ENCODE measurements at places on chromosomes 6 and 20.

DNA sequence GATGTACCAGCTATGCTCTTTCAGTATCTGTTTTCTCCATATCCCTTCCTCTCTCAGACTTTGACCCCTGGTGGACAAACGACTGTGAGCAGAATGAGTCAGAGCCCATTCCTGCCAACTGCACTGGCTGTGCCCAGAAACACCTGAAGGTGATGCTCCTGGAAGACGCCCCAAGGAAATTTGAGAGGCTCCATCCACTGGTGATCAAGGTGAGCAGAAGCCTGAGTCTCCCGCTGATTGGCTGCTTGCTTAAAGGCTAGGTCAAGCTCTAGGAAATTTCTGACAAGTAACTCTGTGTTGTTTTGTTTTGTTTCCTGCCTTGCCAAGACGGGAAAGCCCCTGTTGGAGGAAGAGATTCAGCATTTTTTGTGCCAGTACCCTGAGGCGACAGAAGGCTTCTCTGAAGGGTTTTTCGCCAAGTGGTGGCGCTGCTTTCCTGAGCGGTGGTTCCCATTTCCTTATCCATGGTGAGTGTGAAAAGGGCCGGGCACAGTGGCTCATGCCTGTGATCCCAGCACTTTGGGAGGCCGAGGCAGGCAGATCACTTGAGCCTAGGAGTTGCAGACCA, 28.6 kb downstream of the C6orf89 start:
- DNase-seq = no peak

GRCh38 chr20:43901296-43901695, 13.4 kb upstream of the TOX2 start:
- DNase-seq = no peak

- DNase-seq = no peak
These were observed 81.0 kb downstream of the TIAM2 start for GRCh38 chr6:155075930-155076695.

DNA sequence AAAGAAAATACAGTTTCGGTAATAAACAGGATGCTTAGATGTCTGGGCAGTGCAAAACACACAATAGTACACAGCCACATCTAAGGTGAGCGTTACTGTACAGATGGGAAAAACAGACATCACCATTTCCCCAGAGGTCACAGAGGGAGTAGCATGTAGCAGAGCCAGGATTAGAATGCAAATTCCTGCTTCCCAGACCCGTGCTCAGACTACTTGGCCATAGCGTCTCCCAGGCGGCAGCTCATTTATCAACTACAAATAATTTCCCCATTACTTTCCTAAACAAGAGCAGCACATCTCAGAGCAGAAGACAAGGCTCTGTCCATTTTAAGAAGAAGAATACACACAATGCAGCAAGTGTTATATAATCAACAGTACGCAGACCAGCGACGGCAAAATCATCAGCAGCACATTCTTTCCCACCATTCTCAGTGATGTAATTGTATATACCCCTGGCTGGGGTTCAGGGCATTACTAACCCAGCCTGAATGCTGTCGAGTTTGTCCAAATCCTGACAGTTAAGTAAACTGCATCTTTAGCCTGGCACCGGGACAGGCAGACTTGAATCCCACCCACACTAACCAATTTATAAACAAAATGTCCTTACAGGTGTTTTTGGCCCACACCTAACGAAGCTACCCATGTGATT, 61.9 kb downstream of the CNKSR3 start:
- no peak for DNase-seq

- no peak for DNase-seq
These were observed 34.5 kb downstream of the ABRACL start for GRCh38 chr6:139062932-139063646.

DNA sequence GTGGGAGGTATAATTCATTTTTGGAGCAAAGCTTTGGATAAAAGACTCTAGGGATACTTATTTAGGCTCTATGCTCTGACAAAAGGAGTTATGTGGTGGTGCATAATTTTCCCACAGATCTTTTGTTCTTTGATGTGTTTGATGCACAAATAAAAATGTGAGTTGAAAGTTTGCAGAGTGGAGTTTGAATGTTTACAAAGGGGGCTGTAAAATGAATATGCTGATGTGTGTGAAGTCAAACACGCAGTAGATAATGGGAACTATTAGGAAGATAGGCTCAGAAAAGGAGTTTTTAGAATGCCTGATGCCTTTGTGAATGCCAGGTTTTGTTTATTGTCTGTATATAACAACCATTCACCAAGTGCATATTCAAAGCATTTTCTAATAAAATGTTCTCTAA, 545.0 kb upstream of the EPHA7 start:
- no peak for DNase-seq

DNA sequence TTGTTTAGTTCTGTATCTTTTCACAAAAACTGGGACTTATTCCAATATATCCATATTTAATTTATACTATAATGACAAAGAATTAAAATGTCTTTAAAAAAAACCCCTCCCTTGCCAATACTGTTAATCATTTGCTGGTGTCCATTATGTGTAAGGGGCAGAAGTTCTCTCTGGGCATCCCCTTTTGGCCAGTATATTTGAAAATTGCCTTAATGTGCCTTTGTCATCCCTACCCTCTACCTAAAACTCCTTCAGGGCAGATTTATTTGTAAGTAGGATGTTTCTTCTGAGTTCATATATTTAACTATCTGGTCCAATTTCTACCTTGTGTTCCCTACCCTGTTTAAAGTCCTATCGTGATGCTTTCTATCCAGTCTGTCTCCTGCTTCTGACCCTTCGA, 62.9 kb downstream of the ARHGAP18 start:
- no peak for DNase-seq

GRCh38 chr20:41167481-41168253, 30.3 kb downstream of the PLCG1 start:
- no peak for DNase-seq

- no peak for DNase-seq
These were observed 6.3 kb downstream of the SDCBP2 start for GRCh38 chr20:1322511-1323245.

DNA sequence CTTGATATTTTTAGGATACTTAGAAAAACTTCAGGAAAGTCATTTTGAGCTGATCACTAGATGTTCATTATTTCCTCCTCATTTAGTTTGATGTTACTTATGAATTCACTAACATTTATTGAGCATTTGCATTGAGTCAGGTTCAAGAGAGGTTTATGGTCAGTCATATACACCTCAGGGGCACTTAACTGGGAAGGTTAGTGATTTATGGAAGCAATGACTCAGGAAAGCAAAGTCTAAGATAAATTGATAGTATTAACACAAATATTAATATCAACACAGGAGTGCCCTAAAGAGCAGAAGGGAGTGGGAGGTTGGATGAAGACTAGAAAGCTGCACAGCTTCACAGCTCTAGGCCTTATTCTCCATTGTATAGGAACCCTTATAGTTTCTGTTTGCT, 177.0 kb upstream of the TNFAIP3 start:
- DNase-seq = no peak

DNA sequence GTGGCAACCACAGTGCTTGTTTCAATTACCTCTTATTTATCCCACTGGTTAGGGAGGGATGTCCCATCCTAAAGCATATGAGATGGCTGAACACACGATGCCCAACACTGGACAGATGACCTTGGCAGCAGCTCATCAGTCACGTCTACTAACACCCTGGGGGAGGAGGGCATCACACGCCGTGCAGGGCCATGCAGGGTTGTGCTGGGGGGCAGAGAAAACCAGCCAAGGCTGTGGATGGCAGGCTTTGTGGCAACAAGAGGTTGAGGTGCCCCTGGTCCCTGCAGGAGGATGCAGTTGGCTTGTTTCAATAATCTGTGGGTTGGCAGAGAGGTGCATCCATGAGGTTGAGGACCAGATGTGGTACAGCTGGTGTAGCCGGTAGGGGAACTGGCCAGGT, 293.7 kb upstream of the SULF2 start:
- no peak for DNase-seq

GRCh38 chr6:145893586-145893985, 70.6 kb downstream of the SHPRH start:
- DNase-seq = no peak

GRCh38 chr6:113650610-113650979, 206.6 kb upstream of the MARCKS start:
- DNase-seq = no peak

DNA sequence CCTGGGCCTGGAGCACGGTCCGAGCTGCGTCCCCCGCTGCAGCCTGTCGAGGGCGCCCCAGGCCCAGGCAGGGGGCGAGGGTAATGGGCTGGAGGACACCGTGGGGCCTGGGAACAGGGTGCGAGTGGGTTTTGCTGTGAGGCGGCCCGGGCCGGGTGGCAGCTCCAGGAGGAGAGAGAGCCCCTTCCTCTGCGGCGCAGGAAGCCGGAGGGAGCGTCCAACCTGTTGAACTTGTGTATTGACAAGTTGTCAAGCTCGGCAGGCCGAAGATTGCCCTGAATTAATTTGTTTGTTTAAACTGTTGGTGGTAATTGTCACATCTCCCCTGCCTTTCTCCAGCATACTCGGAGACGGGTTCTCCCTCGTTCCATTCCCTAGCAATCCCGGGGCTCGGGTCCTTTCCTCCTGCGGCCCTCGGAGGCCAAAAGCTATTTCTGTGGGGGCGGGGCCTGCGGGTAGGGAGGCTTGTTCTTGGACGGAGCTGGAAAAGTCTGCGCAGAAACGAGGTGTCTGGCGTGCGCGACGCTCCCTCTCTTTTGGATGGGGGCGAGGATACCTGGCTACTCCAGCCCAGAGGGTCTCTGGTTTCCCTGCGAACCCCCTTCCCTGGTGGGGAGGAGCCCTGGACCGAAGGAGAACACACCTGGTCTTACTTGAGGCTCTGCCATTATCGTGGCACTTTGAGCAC, 9.9 kb downstream of the NR2E1 start:
- no peak for DNase-seq

DNA sequence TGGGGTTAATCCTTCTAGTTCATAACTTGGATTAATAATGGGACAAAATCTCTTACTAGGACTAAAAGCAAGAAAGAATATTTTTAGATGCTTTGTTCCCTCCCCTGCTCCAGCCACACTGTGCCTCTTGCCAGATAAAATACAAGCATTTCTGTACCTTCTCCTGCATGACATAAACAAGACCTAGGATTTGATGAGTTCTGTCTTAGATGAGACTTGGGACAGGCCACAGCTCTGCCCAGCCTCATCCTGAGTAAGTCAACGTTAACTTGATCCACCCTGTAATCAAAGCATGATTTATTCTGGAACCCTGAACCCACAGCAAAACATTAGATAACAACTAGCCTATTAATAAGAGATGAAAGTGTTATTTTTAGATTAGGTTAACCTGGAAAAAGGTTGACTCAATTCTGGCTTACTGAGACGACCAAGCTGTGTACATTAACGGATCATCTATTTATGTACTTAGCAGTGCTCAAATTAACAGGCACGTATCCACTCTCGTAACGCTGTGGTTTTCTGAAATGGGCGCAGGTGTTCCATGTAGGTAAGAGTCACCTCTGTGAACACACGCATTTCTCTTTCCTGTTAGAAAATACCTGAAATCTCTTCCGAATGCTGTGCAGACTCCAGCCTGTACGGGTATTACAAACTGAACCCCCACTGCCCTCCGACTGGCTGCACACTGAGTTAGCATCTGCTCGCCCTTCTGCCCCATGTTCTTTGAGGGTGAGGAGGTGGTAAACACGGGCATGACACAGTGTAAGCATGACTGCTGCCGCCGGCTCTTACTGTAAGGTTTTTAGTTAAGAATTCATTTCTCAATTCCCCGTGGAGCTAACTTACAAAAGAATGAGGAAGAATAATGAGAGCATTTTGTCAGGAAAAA, 132.1 kb upstream of the FOXQ1 start:
- no peak for DNase-seq

DNA sequence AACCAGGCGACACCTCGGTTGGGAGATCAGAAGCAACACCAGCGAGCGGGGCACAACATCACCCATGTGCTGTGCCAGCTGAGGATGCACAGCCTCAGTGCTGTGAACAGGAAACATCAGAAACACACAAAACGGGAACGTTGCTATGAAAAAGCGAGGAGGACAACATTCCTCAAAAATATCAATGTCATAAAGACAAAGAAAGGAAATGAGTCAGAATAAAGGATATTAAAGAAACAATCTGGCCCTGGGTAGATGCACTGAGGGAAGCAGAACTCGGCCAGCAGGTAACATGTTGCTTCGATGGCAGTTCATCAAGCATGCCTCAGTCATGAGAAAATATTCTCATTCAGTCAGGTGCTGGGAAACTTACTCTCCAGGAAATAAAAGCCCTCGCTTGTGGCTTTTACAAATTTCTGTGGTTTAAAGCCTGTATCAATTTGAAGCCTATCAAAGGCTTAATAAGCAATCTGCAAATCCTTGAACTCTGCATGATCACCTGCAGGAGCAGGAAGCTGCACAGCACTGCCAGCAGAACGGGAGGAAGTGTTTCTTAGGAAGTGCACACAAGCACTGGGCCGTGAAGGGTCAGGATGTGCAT, 77.5 kb downstream of the GINS1 start:
- DNase-seq = no peak

DNA sequence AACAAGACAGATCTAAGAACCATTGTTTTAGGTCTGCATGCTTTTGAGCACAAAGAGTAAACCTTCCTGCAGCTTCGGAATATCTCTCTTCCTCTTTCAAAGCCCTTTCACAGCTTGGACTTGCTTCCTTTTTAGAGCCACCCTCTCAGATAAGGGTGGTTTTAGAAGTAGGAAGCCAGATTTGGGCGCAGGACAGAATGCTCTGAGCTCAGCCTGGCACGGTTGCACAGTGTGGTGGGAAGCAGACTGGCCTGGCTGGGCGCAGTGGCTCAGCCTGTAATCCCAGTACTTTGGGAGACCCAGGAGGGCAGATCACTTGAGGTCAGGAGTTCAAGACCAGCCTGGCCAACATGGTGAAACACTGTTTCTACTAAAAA, 35.6 kb upstream of the PNRC1 start:
- no peak for DNase-seq

GRCh38 chr6:1110941-1111349, 201.0 kb upstream of the FOXQ1 start:
- no peak for DNase-seq

DNA sequence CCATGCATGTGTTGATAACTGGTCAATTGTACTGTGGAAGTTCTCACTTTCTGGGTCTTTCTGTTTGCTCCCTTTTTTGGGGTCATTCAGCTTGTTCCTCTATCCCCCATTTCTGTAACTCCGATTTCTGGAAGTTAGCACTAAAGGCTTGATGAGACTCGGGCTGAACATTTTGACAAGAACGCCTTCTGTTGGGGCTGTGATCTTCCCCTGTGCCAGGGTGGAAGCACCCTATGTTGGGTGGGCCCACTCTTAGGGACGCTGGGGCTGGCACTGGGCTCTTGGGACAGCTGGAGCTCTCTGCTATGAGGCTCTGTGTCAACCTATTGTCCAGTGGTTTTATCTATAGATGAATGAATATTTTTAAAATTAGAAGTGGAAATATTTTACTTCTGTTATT, 60.1 kb upstream of the FRMD1 start:
- DNase-seq = no peak

- DNase-seq = no peak
These were observed 65.3 kb upstream of the KCNK16 start for GRCh38 chr6:39387785-39388184.

- DNase-seq = no peak
These were observed 170.9 kb downstream of the HIVEP2 start for GRCh38 chr6:142773859-142774648.

- no peak for DNase-seq
These were observed 43.5 kb downstream of the PMEPA1 start for GRCh38 chr20:57666106-57666833.

GRCh38 chr20:14698125-14698524, 360.7 kb upstream of the FLRT3 start:
- DNase-seq = no peak
